ENCODE measurements at places on chromosomes 1 and 21.

GRCh38 chr1:44854970-44855369, 11.9 kb upstream of the PTCH2 start:
- no peak for DNase-seq

DNA sequence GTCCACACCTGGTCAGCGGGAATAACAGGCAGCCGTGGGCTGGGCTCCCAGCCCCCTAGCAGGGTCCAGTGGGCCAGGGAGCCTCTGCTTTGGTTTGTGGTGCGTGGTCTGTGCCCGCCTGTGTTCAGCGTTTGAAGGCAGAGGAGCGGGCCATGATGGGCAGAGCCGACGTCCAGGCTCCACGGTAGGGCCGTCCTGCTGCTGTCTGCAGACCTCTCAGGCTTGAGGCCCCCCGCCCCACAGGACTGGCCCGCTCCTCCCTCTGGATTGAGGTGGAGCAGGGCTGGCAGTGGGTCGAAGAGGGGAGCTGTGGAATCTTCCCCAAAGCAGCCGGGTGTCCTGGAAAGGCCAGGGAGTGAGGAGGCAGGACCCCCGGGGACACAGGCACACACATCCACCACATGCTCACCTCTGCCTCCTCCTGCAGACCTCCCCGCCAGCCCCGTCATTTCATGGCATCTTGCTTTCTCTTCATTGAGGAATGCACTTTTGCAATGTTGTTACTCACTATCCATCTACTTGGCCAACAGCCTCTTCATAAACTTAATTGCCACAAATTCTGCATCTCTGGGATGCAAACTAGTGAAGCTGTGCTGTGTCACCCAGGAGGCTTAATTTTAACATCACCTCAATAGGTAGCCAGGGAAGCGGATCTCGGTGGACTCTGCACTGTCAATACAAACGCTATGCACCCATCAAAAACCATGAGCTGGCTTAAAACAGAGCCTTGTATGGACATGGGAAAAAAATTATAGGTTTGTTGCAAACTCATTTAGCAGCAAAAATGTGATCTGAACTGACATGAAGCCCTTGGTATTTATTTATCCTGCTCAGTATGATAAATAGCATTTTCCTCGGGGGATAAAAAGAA, 85.9 kb downstream of the PDE9A start:
- no peak for DNase-seq

GRCh38 chr21:34998176-34998575, 50.9 kb downstream of the RUNX1 start:
- DNase-seq: no peak

DNA sequence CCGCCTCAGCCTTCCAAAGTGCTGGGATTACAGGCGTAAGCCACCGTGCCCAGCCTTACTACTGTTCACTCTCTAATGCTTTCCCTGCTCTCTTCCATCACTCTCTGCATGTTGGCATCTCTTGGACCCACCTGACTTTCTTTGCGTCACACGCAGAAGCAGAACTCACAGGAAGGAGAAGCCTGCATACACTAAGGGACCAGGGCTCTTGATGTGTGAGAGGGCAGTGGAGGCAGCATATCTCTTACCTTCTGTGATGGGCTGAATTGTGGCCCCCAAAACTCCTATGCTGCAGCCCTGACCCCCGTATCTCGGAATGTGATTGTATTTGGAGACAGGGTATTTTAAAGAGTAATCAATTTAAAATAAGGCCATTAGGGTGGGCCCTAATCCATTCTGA, 26.7 kb upstream of the SLAMF9 start:
- no peak for DNase-seq

- DNase-seq: no peak
Measured at GRCh38 chr21:37904856-37905255, 11.4 kb downstream of the KCNJ6 start.

DNA sequence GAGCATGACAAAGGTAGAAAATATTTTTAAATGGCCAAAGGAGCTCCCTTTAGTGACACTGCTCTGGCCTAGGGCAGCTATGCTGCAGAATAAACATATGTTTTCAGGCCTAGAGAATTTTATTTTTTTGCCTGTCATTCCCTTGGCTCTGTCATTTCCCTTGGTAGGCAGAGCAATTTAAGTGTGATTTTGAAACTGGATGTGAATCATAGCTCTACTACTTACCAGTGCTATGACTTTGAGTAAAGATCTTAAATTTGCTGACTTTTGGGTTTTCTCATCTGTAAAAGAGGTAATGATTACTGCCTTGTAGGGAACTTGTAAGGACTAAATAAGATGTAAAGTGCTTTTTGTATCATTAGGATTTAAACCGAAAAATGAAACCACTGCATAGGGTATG, 189.0 kb upstream of the ZRANB2 start:
- DNase-seq: peak; percentile 30

- DNase-seq: peak; percentile 6
Measured at GRCh38 chr1:147579532-147579931, 38.2 kb downstream of the BCL9 start.

GRCh38 chr1:8396083-8396785, 78.3 kb downstream of the SLC45A1 start:
- DNase-seq: no peak

- no peak for DNase-seq
Measured at GRCh38 chr1:74763807-74764206, 30.9 kb downstream of the TYW3 start.

- DNase-seq: no peak
Measured at GRCh38 chr1:166705376-166706289, 133.6 kb upstream of the POGK start.

DNA sequence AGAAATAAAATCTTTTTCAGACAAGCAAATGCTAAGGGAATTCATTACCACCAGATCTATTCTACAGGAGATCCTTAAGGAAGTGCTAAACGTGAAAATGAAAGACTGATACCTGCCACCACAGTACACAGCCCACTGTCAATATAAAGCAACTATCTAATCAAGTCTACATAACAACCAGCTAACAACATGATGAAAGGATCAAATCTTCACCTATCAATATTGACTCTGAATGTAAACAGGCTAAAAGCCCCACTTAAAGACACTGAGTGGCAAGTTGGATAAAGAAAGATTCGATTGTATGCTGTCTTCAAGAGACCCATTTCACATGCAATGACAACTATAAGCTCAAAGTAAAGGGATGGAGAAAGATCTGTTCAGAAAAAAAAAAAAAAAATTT, 492.4 kb downstream of the COL11A1 start:
- no peak for DNase-seq

DNA sequence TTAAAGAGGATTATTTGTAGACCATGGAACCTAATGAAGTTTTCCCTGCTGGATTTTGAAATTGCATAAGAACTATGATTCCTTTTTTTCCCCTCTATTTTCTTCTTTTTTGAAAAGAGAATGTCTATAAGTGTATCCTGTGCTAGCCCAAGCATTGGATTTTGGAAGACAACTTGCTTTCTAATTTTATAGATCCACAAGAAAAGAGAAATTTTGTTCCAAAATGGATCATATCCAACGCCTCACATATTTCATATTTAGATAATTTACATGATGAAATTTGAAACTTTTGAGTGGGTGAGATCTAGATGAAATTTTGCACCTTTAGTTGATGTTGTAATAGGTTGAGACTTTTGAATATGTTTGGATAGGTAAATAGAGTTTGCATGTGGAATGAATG, 978.7 kb downstream of the MRPL39 start:
- no peak for DNase-seq

DNA sequence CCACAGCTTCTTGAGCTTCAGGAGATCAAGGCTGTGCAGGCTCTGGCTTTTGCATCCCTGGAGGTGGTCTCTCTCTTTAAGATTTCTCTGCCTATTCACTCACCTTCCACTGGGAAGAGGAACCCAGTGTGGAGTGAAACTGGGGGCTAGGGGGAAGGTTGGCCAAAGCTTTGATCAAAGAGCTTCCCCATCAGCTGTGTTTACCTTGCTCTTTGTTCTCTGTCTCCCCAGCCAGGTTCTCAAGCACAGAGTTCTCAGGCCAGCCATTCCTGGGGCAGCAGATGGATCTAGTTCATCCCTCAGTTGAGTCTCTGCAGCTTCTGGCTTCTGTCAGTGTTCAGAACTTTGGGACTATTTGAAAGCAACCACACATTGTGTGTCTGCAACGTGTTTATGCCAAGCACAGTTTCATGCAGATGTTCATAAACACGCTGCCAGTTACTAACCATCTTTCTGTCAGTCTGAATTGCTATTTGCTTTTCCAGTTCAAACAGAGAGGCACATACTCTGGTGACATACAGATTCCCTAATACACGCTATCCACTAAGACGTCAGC, 17.2 kb upstream of the MRPS14 start:
- DNase-seq: no peak

- no peak for DNase-seq
Measured at GRCh38 chr1:226408285-226409184, 642 bp upstream of the PARP1 start.

- no peak for DNase-seq
Measured at GRCh38 chr1:203268901-203269653, 36.2 kb upstream of the BTG2 start.

GRCh38 chr1:205536759-205537361, 32.4 kb downstream of the CDK18 start:
- no peak for DNase-seq

GRCh38 chr1:115658646-115659045, 16.9 kb downstream of the VANGL1 start:
- DNase-seq: no peak

DNA sequence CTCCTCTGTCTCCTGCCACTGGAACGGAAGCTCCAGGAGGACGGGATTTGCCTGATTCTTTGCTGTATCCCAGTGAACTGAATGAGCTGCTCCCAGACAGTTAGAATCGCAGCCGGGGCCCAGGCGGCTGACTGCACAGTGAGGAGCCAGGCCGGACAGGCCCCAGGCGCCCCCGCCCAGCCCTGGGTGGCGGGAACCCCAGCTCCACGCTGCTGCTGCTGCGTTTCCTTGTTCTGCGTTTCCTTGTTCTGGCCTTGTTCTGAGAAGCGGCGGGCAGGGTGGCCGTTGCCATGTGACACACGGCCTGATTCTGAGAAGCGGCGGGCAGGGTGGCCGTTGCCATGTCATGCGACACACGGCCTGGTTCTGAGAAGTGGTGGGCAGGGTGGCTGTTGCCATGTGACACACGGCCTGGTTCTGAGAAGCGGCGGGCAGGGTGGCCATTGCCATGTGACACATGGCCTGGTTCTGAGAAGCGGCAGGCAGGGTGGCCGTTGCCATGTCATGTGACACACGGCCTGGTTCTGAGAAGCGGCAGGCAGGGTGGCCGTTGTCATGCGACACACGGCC, 56.2 kb downstream of the SLC37A1 start:
- DNase-seq: no peak

- peak; percentile 40 for DNase-seq
Measured at GRCh38 chr1:240149484-240150094, 57.9 kb downstream of the FMN2 start.

GRCh38 chr1:47951026-47951425, 46.2 kb downstream of the TRABD2B start:
- no peak for DNase-seq

DNA sequence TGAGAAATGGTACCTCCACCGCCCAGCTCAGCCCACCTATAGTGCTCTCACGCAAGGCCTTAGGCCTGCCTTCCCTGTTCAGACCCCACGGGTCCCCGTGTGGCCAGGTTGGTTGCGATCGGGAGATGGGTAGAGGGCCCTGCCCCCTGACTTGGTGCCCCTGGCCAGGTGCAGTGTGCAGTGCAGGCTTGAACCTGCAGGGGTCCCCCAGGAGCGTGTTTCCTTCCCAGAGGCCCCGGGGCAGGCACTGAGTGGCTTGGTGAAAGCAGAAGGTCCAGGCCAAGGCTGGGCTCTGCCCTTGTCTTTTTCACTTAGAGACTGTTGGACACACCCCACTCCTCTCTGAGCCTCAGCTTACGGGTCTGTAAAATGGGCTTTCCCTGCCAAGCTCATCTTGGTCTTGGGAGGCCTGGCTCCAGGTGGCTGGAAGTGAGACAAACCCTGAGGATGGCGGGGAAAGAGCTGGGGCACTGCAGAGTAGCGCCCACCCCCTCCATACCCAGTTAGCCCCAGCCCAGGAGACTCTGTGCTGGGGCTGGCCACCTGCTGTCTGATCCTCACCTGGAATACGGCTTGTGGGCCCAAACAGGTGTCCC, 9.3 kb upstream of the HES5 start:
- DNase-seq: no peak

GRCh38 chr21:42426876-42427480, 23.3 kb downstream of the UBASH3A start:
- no peak for DNase-seq

DNA sequence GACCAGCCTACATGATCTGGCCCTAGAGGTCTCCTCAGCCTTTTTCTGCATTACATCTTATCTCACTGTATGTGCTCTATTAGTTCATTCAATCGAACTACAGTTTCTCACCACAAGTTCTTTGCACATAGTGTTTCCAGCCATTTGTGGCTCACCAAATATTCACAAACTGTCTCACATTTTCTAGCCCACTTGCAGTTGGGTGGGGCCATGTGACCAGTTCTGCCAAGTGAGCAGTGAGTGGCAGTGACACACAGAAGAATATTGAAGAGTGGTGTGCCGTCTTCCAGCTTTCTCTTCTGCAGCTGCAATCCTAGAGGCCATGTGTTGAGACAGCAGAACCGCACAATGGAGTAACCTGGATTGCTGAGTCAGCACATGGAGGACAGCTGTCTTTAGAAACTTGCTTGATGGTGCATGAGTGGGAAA, 103.2 kb upstream of the ZNF644 start:
- no peak for DNase-seq

DNA sequence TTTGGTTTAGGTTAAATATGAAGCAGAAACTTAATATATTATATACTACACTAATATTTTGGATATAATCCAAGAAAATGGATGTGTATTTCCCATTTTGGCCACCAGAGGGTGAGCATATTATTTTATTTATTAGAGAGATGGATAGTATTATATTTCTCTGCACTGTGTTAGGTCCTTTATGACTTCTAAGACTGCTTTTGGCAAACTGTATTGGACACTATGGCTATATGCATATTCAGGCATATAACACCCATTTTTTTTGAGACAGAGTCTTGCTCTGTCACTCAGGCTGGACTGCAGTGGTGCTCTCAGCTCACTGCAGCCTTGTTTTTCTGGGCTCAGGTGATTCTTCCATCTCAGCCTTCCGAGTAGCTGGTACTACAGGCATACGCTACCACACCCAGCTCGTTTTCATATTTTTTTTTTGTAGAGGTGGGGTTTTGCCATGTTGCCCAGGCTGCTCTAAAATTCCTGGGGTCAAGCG, 17.8 kb upstream of the PGM1 start:
- DNase-seq: no peak

- DNase-seq: no peak
Measured at GRCh38 chr1:226553924-226554282, 5.3 kb downstream of the STUM start.

DNA sequence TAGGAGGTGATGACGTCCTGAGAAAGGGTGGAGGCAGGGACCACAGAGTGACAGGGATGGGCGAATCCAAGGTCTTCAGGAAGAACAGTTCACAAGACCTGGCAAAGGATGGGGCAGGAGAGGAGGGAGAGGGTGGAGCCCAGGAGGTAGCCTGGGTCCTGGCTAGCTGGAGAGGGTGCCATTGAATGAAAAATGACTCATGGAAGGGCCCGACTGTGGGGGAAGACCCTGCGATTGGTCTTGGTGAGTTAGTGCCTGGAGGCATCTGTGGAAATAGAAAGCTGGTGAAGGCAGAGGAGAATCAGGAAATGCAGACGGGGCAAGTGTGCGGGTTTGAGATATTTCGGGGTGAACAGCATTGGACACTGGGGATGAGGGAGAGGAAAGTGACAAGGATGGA, 60.3 kb upstream of the SLC45A1 start:
- no peak for DNase-seq
